RPMI7951 (cell line): ENCODE measurements at places on chromosomes 13 and 19.

DNA sequence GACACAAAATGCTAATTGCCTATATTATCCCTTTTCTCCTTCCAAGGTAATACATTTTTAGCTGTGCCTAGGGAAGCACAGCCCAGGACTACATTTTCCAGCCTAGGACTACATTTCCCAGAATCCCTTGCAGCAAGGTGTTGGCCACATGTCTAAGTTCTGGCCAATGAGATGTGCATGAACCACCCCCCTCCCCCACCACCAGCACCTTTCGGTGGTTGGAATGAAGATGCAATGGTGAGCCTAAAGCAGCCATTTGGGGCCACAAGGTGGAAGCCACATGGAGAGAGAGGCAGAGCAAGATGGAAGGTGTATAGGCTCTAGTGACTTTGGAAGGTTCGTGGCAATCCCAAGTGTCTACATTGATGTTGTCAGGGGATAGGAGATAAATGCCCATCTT, 16.2 kb downstream of the UNC13A start:
- DNase-seq: peak; percentile 55

GRCh38 chr19:44712864-44713515, 14.0 kb downstream of the CEACAM16 start:
- no peak for DNase-seq

GRCh38 chr19:13881251-13881691, 4.3 kb downstream of the NANOS3 start:
- DNase-seq: peak; percentile 86

DNA sequence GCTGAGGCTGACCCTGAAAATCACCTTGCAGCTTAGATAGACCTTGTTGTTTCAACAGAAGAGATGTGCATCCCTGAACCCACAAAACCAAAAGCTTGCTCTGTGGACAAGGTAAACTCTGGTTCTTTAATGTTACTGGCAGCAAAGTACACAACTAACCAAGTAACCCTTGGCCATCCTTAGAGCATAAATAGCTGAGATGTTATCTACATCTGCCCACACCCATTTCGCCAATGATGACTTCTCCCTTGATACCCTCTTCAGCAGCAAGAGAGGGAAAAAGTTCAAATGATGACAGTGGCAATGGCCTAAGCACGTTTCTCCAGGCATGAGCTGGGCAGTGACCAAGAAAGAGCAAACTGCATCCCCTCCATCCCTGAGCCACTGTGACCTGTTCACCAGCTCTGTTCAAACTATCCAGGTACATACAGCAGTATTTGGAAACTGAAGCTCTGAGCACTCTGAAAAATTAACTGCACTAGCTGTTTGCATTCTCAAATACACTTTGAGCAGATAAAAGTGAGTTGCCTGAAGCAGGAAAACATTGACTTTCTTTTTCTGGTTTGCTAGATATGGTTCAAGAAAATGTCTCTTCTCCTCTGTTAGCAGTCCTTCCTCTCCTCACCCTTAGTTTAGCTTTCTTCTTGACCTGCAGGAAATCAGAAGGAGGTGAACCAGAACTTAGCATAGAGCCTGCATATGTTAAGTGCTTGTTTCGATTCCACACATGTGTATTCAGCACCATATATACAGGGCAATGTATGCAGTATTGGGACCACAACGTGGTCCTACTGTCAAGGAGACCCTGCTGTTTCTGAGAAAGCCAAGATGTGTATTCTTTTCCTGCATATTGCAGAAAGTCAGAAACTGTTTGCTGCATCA, 231.7 kb downstream of the FOXO1 start:
- DNase-seq: no peak

DNA sequence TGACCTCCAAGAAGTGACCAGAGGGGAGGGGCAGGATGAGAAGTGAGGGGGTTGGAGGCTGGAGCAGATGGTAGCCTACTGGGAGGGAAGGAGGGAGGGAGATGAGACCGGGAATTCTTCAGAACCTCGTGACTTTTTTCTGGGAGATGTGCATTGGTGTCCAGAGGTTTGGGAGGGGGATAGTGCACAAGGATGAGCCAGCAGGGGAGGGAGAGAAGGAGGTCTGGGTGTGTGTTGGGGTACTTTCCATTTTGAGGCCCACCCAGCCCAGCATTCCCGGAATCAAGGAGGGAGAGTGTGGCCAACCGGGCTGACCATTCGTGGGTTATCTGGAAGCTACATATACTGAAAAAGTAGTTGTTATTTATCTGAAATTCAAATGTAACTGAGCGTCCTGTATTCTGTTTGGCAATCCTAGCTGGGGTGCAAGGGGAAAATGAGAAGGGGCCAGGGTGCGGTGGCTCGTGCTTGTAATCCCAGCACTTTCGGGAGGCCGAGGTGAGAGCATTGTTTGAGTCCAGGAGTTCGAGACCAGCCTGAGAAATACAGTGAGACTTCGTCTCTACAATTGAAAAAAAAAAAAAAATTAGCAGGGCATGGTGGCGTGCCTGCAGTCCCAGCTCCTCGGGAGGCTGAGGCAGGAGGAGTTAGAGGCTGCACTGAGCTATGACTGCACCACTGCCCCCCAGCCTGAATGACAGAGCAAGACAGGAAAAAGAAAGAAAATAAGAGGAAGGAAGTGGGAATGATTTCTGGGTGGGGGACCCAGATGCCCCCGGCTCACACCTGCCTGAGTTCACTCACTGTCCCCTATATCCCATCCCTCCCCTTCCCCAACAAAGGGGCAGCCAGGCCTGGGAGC, 4.4 kb upstream of the C3 start:
- no peak for DNase-seq

DNA sequence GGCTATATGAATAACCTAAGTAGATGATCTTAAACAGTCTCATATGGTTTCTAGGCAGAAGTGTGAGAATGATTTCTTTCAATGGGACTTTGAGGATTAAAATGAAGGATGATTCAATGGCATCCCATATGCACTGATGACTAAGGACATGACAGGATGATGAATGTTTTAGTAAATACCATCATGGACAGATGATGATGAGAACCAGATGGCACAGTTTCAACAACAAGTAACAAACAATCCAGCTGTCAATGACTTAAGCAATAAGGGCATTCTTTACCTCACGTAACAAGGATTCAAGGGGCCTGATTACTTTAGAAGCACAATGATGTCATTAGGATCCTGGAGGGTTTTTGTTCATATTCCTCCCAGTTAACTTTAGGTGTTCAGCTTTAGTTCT, 2678.4 kb downstream of the PCDH9 start:
- peak; percentile 61 for DNase-seq

DNA sequence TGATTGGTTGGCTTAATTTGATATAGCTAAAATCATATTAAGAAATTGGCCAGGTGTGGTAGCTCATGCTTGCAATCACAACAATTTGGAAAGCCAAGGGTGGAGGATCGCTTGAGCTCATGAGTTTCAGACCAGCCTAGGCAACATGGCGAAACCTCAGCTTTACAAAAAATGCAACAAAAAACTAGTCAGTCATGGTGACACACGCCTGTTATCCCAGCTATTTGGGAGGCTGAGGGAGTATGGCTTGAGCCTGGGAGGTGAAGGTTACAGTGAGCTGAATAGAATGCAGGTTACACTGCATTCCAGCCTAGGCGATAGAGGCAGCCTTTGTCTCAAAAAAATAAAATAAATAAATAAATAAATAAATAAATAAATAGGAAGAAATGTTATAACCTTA, 1579.6 kb upstream of the SLC10A2 start:
- DNase-seq: no peak
